AG08395 (cell line): ENCODE measurements at places on chromosomes 4 and X.

- DNase-seq = peak; percentile 52
Observed at GRCh38 chr4:1793496-1793840, 375 bp downstream of the FGFR3 start.

GRCh38 chr4:163085085-163085484 is 81.6 kb downstream of the NAF1 start:
- DNase-seq = no peak

- DNase-seq = peak; percentile 64
Observed at GRCh38 chr4:165131247-165131832, 18.7 kb upstream of the TMEM192 start.

DNA sequence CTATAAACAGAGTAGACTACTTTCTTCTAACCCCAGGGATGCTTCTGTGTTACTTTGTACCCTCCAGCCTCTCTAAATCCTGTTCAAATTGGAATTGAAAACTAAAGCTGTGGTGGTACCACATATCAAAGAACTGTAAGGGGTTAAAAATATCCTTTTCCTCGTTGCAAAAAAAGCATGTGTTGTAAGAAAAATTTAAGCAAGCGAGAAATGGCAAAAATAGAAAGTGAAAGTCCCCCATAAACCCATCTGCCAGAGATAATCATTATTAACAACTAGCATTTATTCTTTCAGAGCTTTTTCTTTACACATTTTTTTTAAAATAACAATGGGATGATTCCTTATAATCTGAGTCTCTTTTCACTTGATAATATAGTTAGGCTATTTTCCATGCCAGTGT is 40.6 kb downstream of the TMEM164 start:
- no peak for DNase-seq

DNA sequence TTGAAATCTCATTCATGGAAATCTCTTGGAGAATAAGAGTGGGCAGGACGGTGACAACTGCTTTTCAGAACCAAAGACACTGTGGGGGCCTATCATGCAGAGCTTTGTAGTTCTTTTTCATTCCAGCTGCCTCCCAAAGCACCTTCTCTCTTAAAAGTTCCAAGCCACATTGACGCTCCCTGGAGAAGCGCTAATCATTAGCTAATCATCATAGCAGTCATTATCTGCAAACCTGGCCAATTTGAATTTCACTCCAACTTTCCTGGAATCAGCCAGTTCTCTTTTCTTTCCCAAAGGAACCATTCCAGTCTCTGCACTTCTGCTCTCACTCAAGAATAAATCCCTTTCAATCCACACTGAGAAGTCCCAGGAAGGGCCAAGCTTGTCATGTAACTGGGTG is 1144.1 kb upstream of the IGFBP7 start:
- DNase-seq = no peak

DNA sequence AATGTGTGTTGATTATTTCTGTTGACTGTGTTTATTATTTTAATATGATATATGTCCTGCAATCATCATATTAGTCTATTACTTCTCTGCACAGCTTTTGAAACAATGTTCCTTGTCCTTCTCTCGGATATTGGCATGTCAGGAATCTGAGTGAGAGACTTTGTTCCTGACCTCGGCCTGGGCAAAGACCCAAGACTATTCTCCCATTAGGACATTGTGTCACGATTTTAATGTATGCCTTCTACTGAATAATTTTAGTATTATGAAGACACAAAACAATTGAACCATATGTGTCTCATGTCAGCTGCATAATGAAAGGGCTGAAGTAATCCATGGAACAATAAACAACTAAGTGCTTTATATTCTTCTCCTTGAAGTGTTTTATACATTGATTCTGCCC is 580.8 kb upstream of the TENM3 start:
- no peak for DNase-seq

- DNase-seq = no peak
Observed at GRCh38 chrX:155886409-155886808, 5.3 kb downstream of the VAMP7 start.

DNA sequence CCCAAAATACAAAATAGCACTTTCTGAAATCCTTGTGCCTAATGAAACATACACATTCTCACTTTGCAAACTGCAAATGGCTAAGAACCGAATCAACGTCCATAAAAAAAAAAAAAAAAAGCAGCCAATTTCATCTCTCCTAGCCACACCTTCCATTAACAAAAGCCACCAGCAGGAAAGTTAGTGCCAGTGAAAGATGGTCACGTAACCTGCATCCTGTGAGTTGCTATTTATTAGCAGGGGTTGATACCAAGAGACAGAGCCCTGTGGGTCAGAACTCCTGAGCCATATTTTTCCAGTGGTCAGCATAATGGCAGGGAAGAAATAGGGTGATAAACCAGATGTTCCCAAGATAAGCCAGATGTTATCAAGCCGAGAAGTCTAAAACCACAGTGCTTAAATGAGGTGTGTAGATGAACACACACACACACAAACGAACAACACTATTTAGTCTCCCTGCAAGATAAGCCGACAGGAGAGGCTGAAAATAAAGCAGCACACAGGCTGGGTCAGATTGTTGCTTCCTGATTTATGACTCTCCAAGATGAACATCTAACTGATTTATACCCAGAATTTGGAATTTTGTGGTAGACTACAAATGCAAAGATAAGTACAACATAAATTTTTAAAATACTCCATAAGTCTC is 11.5 kb downstream of the PPARGC1A start:
- no peak for DNase-seq

GRCh38 chr4:186148336-186148975 is 42.9 kb upstream of the CYP4V2 start:
- DNase-seq = no peak

GRCh38 chr4:18934197-18934596 is 912.6 kb upstream of the LCORL start:
- DNase-seq = no peak

DNA sequence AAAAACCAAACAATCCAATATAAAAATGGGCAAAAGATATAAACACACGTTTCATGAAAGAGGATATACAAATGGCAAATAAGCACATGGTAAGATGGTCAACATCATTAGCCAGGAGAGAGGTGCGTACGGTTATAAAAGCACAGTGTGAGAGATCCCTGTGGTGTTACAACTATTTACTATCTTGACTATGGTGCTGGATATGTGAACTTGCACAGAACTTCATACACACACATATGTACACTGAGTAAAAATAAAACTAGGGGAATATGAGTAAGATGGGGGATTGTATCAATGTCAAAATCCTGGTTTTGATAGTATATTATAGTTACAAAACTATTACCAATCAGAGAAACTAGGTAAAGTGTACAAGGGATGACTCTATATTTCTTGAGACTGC is 8.4 kb downstream of the FBXO8 start:
- no peak for DNase-seq

GRCh38 chr4:146310319-146311021 is 96.1 kb downstream of the REELD1 start:
- no peak for DNase-seq

- DNase-seq = no peak
Observed at GRCh38 chr4:140710908-140711622, 45.1 kb downstream of the TBC1D9 start.

DNA sequence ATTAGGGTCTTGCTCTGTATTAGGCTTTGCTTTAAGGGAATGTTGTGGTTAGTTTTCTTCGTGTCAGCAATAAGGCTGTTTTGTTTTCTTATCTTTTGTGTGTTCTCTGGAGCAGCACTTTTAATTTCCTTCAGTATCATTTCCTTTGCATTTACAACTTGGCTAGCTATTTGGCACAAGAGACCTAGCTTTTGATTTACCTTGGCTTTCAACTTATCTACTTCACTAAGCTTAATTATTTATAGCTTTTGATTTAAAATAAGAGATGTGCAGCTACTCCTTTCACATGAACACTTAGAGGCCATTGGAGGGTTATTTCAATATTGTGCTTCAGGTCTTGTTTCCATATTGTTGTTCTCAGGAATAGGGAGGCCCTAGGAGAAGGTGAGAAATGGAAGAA is 68.2 kb downstream of the FAT4 start:
- DNase-seq = no peak

DNA sequence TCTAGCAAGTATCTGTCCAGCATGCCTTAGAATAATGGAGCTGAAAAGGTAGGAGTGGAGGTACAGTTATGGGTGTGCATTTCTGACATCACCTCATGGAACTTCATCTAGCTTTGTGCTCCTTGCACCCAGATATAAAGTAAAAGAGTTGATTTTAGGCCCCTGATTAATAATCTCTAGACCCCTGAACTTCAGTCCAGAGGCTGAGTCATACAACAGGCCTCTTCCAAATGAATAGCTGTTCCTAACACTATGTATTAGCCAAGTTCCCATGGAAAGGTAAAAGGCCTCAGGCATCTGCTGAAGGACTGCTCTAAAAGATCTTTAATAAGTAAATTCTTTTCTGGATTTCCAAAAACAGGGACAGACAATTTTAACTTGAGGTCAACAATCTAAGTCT is 16.2 kb downstream of the TBC1D9 start:
- no peak for DNase-seq

DNA sequence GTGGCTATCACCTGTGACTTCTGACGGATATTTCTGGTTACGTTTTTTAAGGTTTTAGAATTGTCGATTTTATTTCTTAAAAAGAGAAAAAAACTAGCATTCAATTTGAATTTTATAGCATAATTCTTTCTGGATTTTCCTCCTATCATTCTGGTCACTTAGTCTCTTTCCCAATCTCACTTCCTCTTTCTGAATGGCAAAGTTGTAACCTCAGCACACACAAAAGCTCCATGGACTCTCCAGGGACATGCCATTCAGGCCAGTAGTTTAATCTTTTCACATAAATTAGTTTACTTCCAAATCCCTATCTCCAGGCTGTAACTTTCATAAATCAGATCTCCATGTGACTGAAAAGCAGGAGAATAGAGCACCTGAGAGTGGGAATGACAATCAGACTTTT is 110.7 kb downstream of the ARAP2 start:
- DNase-seq = no peak

DNA sequence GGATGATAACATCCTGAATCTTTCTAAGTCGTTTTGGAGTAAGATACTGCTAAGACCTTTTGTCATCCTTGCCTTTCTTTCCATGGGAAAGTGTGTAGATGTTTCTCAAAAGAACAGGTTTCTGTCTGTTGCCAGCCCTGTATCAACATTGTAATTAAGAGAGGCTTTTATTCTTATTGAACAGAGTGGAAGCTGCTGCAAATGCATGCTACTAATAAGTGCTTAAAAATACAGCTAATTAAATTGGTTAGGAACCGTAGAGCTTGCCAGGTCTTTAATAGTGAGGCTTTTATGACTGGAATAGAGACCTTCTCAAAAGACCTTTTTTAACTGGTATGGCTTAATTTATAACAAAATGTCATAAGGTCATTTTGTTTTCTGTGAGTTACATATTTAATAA is 34.4 kb downstream of the INTU start:
- DNase-seq = no peak

GRCh38 chr4:41124916-41125548 is 89.3 kb downstream of the APBB2 start:
- no peak for DNase-seq

DNA sequence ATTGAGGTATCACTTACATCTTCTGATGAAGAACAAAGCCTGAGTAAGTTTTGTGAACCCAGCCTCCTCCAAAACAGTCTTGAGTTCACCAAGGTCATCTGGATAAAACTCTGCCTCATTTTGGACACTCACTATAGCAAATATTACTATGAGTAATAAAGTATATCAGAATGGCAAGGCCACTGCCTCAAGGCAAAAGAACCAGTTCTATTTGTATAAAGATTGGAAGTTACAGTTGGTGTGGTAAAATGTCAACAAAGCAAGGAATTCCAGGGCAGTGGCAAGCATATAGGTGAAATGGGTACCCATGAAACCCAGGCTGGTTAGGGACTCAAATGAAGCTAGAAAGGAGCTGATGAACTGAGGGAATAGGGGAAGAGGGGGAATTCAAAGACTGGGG is 2.4 kb upstream of the ARHGEF6 start:
- no peak for DNase-seq

GRCh38 chr4:151658959-151659600 is 101.7 kb downstream of the GATB start:
- peak; percentile 70 for DNase-seq

GRCh38 chr4:102869569-102870197 is 891 bp downstream of the CISD2 start:
- no peak for DNase-seq

DNA sequence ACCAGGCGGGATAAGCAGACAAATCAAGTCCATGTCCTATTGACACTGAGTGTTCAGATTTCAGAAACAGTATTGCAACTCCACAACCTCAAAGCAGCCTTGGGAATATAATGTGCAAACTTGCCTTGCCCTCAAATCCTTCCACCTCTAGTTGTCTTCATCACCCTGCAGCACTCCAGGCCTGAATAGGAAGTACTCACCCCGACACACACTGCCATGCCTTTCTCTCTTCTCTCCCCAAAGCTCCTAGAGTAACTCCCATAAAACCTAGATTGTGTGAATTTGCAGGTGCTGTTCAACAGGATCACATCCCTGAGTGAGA is 19.6 kb downstream of the ACSL1 start:
- no peak for DNase-seq
